ENCODE measurements at places on chromosomes 4 and X. TPM values are rescaled to one million over a fixed set of nuclear protein-coding genes. Genes with fewer than 3 reads are reported as not detected.

DNA sequence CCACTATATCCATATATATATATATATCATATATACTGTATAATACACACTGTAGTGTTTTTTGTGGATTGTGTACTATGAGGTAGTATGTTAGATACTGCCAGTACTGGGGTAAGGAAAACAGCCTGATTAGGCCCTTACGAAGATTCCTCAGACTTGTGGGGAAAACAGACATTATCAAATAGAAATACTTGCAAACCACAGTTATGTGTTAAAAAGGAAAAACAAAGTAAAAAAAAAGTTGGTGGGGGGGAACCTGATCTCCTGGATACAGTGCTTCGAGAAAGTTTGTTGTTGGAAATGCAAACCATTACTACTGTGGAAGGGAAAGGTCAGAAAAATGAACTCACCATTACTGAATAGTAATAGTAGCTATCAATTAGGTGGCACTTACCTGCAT, 53.0 kb downstream of the PKD2 start:
- no peak overlapping the region for H3K27ac ChIP-seq
- no peak overlapping the region for H3K4me3 ChIP-seq
- no peaks in the 10 kb centered on the region for H3K4me1 ChIP-seq
- no peak for DNase-seq
- no peaks in the 10 kb centered on the region for H3K27me3 ChIP-seq

GRCh38 chrX:39652336-39652735, 445.4 kb downstream of the BCOR start:
- no peaks in the 10 kb centered on the region for H3K36me3 ChIP-seq
- no peak for DNase-seq
- H3K4me3 ChIP-seq: no peak overlapping the region
- H3K27me3 ChIP-seq: no peaks in the 10 kb centered on the region
- no peak overlapping the region for H3K27ac ChIP-seq
- H3K4me1 ChIP-seq: no peaks in the 10 kb centered on the region

DNA sequence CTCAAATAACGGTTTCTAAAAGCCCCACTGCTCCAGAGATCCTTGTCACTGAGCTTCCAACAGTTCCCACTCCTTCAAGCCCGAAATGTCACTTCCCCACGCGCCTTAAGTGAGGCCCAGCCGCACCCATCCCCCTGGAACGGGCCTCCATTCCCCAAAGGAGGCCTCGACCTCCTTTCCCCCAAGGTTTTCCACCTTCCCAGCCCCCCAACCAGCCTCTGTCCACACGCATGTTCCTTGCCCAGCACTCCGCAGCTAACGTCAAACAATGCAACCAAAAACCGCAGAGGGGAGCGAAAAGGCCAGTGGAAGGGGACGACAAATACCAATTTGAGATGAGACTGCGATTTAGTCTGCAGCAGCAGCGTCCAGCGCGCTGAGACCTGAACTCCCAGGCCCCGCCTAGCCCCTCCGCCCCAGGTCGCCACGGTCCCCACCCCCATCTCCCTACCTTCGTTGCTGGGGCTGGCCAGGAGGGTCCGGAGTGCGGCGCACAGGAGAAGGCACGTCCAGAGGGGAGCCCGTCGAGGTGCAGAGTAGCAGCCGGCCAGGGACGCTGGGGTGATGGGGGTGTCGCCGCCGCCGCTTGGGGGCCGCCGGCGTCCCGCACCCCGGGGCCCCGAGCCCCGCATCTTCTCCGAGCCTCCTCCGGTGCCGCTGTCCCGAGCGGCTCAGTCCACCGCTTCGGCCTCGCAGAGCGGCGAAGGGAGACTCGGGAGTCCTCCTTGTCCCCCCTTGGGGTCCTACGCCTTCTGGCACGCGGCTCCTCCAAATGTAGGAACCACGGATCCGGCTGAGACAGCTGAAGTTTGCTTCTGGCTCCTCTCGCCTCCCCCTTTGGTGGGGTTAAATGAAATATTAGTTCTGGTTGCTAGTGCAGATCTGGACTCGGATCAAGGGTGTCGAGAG, 924 bp downstream of the EPHA5 start:
- DNase-seq: no peak
- no peak overlapping the region for H3K27ac ChIP-seq
- H3K4me3 ChIP-seq: no peak overlapping the region
- no peaks in the 10 kb centered on the region for H3K4me1 ChIP-seq
- H3K27me3 ChIP-seq: no peaks in the 10 kb centered on the region

DNA sequence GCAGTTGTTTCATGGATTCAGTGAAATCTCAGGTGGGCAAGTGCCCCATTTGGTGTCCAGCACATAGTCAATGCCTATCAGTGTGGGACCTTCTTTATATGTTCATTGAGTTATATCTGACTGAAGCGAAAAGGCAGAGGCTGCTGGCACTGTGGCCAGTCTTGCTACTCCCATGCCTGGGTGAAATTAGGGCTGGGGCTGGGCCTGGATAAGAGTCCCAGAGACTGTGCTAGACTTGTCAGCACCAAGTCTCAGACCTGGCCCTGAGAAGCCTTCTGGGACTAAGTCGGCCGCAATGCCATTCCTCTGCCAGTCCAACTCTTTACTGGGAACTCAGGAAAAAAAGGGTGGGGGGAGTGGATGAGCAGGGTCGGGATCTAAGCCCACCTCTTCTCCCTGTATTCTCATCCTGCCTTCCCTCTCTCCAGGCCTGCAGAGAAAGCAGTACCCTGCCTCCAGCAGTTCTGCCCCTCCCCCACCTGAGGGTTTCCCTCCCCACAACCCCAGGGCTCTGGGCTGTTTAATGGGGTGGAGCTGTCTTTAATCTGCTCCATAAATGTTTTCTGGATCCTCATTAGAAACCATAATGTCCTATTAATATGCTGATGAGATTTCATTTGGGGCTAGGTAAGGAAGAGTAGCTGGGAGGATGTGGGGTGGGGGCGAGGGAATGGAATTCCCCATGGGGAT, 153.5 kb upstream of the PJA1 start:
- no peak overlapping the region for H3K4me3 ChIP-seq
- H3K27ac ChIP-seq: no peak overlapping the region
- no peaks in the 10 kb centered on the region for H3K27me3 ChIP-seq
- H3K4me1 ChIP-seq: no peaks in the 10 kb centered on the region
- no peaks in the 10 kb centered on the region for H3K36me3 ChIP-seq

MAGEA8 gene
- not detected for total RNA-seq

DNA sequence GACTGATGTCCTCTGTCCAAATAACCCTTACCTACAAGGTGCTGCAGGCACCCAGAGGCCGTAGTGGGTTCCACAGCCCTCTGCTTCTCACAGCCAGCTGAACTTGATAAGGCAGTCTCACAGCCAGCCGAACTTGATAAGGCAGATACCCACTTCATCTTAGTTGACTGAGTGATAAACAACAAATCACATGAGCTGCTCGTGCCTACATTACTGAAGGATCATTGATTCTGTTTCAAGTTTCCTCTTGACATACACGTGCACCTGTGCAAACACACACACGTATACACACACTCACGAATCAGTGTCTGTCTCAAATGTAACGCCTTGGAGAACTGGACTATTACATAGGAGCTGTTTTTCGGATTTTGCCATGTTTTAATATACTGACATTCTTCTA, 276.3 kb downstream of the DCTD start:
- H3K36me3 ChIP-seq: no peaks in the 10 kb centered on the region
- no peak overlapping the region for H3K27ac ChIP-seq
- H3K4me3 ChIP-seq: no peak overlapping the region
- no peak for DNase-seq

NDNF gene
- not detected for total RNA-seq

GRCh38 chrX:137574102-137574783, 8.3 kb downstream of the ZIC3 start:
- no peak for DNase-seq
- H3K27me3 ChIP-seq: peaks cover 12% of the 10 kb centered on the region
- H3K4me1 ChIP-seq: no peaks in the 10 kb centered on the region
- no peak overlapping the region for H3K4me3 ChIP-seq
- no peak overlapping the region for H3K27ac ChIP-seq
- no peaks in the 10 kb centered on the region for H3K36me3 ChIP-seq

- no peaks in the 10 kb centered on the region for H3K36me3 ChIP-seq
- H3K4me1 ChIP-seq: peaks cover 16% of the 10 kb centered on the region
- no peak overlapping the region for H3K4me3 ChIP-seq
- no peak overlapping the region for H3K27ac ChIP-seq
- DNase-seq: no peak
Observed at GRCh38 chr4:136651932-136652331, 880.4 kb downstream of the PCDH18 start.

Measured in naive thymus-derived CD4-positive, alpha-beta T cell (primary cell).